ENCODE measurements at places on chromosomes 1 and 21.

- no peak for DNase-seq
Observed at GRCh38 chr1:86201311-86201710, 44.7 kb upstream of the COL24A1 start.

DNA sequence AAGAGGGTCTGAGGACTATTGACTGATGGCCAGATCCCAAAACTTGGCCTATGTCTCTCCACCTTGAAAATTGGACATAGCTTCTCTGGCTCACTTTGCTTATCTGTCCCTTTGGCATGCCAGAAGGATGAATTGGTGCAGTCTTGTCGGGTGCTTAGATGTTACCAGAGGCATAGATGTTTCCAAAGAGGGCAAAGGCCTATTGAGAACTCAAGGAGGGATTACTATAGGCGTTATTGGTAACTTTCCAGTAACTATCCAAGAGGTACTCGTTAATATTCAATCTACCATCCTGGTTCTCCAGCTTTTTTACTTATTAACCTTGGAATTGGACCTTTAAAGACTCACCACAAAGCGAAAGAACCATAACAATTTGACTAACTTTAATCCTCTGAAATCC lies 368.3 kb upstream of the ESRRG start:
- no peak for DNase-seq

GRCh38 chr21:44999428-44999971 lies 59.7 kb downstream of the SLX9 start:
- DNase-seq, result no peak

DNA sequence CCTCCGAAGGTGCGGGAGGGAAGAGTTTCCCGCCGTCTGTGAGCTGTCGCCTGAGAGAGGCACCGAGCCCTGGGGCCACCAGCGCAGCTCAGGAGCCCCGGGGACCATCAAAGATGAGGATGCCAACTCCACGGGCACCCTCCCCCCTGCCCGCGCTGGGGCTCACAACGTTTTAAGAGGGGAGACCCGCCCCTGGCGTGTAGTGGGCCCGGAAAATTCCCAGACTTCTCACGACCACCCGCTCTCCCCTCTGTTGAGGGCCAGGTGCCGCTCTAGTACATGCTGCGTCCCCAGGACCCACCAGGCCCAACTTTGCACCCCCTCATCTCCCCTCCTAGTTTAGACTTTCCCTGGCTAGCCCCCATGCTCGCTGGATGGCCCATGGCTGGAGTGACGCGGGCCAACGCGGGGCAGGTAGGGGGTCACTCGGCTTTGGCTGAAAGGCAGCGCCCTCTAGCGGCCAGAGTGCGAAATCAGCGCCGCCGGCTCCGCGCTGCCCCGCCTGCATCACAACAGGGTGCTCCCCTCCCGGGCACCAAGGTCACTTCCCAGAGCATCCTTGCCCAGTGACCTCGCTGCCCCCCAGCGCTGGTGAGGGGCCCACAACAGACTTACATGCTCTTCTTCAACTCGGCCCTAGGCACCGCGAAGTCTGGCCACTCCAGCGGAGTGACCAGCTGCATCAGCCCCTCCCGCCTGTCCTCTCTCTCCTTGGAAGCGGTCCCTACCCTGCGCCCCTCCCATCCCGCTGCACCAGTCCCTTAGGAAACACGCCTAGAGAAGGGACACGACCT lies 1.8 kb downstream of the CD160 start:
- DNase-seq, result peak; percentile 86

DNA sequence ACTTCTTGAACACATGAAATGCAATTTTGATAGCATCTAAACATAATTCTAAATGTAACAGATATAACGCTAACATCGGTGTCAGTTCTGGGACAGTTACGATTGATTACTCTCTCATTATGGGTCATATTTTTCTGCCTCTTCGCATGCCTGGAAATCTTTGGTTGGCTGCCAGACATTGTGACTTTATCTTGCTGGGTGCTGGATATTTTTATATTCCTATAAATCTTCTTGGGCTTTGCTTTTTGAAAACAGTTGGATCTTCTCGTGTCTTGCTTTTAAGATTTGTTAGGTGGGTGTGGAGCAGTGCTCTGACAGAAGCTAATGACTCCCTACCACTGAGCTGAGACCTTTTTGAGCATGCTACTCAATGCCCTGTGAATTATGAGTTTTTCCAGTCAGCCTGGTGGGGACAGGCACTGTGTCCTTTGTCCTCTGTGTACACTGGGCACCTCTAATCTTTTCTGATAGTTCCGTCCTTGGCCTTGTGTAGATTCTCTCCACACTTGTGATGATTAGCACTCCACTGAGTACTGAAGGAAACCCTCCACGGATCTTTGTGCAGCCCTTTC lies 28.0 kb upstream of the EDARADD start:
- no peak for DNase-seq

GRCh38 chr1:57887964-57888491 lies 464.2 kb upstream of the DAB1 start:
- DNase-seq, result no peak

DNA sequence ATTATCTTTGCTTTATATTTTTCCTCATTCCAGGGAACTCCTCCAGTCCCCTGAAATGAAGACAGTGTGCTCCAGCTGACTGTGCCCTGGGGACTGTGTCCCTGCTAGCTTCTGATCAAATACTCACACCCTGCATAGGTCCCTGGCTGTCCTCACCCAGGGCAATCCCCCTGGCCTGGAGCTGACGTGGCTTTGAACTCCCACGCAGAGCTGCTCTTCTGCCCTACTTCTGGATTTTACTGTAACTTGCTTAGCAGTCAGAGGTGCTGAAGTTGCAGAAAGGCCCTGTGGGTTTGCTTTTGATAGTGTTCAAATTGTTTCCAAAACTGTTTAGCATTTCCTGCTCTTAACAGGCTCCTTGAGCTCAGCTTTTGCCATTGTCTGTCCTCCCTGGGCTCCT lies 186.5 kb downstream of the FASLG start:
- DNase-seq, result no peak

GRCh38 chr1:245475126-245475525 lies 320.3 kb downstream of the KIF26B start:
- peak; percentile 17 for DNase-seq

DNA sequence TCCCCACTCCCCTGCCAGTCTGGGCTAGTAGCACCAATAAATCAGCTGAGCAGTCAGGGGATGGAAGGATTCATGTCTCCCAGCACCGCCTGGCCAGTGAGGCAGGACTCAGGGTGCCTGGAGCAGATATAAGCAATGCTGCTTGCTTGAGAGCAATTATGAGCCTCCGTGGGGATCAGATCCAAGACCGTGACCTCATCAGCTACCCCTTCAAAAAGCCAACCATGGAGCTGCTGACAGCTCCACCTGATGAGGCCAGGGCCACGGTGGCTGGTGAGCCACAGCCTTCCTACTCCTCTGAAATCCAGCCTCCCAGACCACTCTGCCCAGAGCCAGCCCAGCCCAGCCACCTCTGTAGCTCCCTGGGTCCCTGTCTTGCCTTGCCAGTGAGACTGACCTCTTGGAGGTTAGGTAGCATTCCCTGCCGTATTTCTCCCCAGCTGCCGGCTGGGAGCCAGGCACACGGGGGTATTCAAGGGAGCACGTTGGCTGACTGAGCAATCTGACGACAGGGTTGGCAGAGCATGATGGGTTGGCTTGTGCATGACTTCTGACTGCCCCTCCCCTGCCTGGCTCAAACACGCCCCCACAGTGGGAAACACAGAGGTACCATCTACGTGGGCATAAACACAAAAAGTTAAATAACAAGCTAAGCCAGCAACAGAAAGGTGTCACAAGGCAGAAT lies 28.4 kb downstream of the SYT2 start:
- no peak for DNase-seq

- DNase-seq, result no peak
Observed at GRCh38 chr1:216310776-216311175, 112.5 kb downstream of the USH2A start.

GRCh38 chr1:208003241-208003640 lies 92.3 kb upstream of the CD34 start:
- DNase-seq, result no peak

GRCh38 chr1:10635992-10636391 lies 160.5 kb downstream of the CASZ1 start:
- DNase-seq, result no peak
